Fibroblast of skin of left quadriceps (primary cell): ENCODE measurements at places on chromosomes 4 and X.

DNA sequence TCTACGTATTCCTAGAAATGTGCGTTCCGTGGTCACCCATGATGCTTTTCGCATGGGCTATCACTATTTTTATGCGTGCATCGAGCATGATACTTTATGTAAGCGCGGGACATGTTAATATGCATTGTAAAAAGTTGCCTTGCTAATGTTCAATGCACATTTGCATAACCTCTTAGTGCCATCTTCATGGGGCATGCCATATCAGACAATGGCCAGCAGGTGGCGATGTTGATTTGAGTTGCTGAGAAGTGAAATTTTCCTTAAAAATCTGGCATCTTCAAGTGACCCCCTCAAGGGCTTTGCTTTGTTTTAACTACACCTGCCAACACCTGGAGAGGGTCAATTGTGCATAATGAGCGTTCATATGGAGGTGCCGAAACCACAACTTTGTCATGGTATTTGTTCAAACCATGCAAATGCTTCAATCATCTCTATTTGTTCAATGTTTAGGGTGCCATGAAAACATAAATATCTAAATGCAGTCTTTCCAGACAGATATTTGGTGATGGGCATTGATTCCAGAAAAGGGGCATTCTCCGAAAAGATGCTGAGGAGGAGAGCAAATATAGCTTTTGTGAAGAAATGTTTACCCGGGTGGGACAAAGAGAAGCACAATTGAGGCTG is 833.9 kb upstream of the PRKX start:
- peak; percentile 5 for DNase-seq

DNA sequence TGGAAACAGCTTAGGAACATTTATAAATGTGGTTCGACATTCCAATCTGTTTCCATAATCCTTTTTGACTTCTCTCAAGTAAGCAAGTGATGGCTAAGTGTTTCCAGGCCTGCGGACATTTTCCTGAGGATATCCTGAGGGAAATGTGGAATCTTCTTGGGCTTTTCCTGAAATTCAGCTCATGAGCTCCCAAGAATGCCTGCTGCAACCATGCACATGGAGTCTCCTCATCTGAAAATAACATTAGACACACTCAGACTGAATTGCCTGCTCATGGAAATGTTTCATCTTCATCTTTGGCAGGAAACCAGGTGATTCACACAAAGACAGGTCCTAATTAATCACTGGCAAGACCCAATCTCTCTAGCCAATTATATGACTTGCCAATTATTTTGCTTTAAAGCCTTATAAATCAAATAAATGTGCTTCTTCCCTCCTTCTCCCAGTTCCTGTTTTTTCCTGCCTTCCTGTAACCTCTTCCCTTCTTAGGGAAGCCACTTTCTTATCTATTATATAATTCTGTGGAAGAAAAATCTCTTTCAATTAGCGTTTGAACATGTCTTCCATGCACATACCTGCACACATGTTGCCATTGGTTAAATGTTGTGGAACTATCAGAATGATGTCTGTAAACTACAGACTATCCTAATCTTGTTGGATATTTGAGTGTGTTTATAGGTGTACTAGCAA is 104.6 kb upstream of the MXRA5 start:
- DNase-seq: peak; percentile 66

DNA sequence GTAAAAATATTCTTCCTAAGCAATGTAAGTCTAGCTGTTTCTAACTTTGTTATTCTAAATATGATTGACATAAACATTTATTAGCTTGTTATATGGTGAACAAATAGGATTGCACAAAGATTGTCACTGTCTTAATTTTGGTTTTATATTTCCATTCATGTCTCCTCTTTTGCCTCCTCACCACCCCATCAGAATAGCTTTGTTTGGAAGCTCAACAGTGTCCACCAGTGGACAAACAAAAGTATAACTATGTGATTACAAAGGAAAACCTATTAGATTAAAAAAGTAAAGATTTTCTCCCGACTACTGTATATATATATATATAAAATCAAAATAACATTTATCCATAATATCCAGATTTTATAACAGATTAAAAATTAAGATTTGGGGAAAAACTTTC is 468.2 kb downstream of the ZIC3 start:
- no peak for DNase-seq

GRCh38 chr4:27058819-27059406 is 198.3 kb downstream of the STIM2 start:
- DNase-seq: no peak

DNA sequence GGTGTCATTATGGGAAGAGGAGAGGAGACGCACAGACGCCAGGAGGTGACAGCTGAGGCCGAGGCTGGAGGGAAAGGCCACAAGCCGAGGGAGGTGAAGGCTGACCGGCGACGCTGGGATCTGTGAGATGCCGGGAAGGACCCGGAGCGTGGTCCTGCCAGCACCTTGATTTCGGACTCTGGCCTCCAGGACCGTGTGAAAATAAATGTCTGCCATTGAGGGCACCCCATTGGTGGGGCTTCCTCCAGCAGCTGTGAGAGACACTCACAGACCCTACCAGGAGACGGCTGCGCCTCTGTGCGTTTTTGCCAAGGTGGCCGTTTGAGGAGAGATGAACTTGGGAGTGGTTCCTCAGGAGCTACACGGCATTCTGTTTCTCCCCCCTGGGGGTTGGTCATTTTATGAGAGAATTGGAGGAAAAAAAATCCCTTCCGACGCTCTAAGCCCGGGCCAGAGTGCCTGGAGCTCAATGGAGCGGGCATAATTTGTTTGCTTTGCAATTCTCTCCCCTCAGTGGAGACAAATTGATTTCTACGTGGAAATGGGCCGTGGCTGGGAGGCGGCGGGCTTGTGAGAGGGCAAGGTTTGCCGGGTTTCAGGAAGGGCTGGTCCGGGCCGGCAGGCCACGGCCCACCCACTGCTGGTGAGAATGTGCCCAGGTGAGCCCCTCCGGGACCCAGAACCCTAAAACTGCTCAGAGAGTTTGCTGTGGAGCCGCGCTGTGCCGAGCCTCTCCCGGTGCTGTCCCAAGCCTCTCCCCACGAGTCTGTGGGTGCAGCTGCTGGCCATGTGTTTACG is 53.9 kb downstream of the CPZ start:
- DNase-seq: no peak

- DNase-seq: no peak
Measured at GRCh38 chr4:156584100-156584499, 387.5 kb downstream of the PDGFC start.

DNA sequence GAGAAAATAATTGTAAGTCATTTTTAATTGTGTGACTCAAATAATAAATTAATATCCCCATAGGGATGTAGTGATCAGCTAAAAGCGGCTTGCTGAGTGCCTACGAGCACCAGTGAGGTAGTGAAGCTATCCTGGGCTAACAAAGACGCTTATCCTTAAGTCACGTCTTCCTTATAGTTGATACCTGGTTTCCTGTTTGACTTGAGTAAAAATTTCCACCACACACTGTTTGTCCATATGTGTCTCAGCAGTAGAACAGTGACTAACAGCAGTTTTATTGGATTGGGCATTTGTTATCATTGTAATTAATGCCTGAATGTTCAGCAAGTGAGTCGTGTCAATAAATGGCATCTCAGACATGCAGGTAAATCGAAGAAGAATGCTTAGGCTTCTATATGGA is 241.1 kb downstream of the GRXCR1 start:
- DNase-seq: no peak

DNA sequence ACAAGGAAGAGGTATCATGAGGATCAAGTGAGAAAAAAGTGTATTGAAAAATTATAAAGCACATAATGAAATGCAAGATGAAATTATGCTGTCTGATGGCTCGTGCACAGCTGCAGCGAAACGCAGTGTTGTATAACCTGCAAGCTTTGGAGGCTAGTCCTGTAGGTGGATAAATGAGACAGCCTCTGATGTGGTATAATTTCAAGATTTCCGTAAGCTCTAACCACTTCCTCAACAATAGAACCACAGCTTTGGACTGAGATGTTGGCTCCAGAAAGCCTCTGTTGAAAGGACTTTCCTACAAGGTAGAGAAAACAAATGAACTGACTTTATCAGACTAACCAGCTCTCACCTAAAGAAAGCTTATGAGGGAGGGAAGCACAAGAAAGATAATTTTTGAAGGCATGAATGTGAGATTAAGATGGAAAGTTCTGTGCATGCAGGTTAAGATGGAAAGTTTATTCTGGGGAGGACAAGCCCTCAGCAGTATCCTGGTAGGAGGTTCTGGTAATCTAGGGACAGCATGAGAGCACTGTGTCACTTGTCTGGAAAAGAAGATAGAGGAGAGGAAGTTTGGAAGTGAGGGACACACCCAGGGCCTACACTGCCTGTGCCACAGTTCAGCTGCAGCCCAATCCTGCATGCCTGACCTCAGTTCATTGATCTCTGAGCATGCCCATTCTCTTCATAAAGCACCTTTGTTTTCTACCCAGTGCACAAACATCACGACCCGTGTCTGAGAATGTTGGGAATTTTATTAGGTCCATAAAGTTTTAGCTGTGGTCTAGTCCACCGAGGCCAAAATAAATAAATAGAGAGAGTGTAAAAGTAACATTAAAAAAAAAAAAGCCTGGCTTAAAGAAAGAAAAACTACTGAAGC is 161.5 kb upstream of the SFRP2 start:
- DNase-seq: no peak

GRCh38 chrX:129998021-129998420 is 15.6 kb downstream of the BCORL1 start:
- no peak for DNase-seq

DNA sequence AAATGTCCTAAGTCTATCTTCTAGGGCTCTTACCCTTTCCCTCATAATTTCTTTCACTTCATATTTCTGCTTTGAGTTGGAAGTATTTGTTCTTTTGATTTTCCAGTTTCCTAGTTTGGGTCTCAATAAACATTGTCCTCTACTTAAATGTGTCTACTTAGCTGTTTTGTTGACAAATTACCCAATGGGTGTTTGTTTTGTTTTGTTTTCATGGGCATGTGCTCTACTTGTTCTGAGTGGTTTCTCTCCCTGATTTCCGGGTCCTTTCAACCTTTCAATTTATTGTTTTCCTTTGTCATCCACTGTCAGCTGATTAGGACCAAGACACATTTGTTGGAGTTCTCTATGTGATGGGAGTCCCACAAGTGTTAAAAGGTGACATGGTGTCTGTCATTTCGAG is 1181.4 kb downstream of the RPA4 start:
- no peak for DNase-seq

DNA sequence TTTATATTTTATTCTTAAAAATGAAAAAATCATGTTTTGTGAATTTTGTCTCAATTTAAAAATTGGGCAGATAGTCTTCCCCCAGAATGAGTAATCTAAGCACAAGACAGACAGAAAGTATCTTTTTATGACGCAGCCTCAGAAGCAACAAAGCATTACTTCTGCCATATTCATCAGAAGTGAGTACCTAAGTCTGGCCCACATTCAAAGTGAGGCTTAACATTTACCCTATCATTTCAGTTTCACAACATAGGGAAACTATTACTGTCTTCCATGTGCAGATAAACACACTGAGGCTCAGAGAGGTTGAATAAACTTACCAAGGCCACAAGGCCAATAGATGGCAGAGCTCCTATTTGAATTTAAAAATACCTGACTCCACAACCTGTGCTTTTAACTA is 4.4 kb upstream of the PRDX4 start:
- no peak for DNase-seq

GRCh38 chr4:87521319-87521718 is 7.9 kb downstream of the SPARCL1 start:
- no peak for DNase-seq

GRCh38 chr4:48642421-48643374 is 137.4 kb downstream of the FRYL start:
- DNase-seq: no peak

DNA sequence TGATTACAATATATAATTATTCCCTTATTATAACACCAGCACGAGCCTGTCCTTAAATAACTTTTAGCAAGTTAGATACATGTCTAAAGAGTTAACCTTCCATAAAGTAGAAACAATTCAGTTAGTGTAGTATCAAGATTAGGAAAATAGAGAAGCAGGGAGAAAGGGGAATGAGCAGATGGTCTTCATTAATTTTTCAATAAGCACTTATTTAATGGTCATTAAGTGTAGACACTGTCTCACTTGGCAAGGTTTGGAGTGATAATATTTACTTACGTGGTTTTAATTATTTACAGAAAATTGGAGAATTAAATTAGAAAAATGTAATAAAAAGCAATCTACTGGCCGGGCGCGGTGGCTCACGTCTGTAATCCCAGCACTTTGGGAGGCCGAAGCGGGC is 99.7 kb downstream of the PDS5A start:
- DNase-seq: no peak
